GM12892 (cell line): ENCODE measurements at places on chromosomes 6 and 20.

- DNase-seq: no peak
Measured at GRCh38 chr6:56434606-56435005, 187.2 kb upstream of the COL21A1 start.

DNA sequence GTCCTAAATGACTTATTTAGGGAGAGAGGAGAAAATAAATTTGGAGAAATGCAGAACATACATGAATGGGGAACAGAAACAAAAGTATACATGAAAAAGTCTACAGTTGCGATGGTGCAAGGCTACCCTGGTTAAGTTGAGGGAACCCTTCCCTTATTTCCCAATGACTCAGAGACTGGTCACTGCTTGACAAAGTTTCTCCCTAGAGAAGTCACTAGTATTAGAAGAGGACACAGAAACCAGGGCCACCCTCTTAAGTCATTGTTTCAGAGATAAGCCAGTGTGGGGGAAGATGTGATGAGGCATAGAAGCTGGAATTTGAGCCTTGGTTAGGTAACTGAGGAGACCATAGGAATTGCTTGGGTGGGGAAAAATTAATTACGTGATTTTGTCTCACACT, 24.4 kb upstream of the EDN1 start:
- no peak for DNase-seq

DNA sequence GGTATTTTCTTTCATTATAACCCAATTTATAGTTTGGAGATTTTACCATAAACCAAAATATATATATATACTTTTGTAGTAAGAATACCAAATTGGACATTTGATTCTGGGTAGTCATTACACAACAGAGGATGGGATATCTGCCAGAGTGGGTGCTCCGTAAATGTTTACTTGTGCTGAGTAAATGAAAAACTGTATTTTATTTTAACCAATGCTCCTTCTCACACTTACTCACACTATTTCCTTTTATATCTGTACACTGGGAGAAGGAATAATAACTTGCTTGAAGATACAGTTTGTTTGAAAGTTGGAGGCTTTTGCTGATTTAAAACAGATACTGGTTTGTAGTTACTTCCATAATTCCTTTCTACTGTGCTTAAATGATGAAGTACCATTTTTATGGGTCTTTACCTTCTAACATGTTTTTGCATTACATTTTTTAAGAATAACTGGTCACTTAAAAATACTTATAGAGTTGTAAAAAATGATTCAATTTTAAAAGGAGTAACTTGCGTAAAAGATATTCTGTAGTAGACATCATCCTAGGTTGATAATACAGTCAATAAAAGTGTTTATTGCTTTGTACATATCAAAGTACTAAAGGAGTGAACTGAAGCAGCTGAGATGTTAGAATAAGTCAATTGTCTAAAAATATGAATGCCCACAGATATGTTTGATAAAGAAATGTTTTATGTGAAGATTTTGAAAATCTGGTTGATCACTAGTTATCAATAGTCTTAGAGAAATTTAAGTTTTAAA, 411.7 kb downstream of the UTRN start:
- DNase-seq: no peak

DNA sequence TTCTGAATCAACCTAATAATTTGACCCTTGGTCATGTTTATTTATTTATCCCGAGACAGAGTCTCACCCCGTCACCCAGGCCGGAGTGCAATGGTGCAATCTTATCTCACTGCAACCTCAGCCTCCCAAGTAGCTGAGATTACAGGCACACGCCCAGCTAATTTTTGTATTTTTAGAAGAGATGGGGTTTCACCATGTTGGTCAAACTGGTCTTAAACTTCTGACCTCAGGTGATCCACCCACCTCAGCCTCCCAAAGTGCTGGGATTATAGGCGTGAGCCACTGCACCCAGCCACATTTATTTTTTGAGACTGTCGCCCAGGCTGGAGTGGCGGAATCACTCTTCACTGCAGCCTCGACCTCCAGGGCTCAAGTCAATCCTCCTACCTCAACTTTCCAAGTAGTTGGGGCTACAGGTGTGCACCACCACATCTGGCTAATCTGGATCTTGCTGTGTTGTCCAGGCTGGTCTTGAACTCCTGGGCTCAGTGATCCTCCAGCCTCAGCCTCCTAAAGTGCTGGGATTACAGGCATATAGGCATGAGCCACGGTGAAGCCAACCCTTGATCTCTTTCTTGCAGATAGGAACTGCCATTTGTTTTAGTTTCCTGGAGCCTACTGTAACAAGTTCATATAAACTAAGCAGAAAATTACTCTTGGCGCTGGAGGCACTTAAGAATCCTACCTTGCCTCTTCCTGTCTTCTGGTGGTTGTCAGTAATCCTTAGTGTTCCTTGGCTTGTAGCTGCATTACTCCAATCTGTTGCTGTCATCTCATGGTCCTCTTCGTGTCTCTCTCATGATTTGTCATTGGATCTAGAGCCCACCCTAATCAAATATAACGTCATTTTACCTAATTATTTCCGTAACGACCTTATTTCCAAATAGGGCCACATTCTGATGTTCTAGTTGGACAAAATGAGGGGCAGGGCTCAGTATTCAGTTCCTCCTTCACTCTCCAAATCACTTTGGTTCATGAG, 2.3 kb downstream of the RPS18 start:
- DNase-seq: no peak

- no peak for DNase-seq
Measured at GRCh38 chr20:38460040-38460623, 12.5 kb upstream of the RALGAPB start.

GRCh38 chr6:136307351-136307750, 17.7 kb upstream of the BCLAF1 start:
- no peak for DNase-seq

GRCh38 chr6:138815221-138815620, 19.3 kb downstream of the ECT2L start:
- DNase-seq: no peak

DNA sequence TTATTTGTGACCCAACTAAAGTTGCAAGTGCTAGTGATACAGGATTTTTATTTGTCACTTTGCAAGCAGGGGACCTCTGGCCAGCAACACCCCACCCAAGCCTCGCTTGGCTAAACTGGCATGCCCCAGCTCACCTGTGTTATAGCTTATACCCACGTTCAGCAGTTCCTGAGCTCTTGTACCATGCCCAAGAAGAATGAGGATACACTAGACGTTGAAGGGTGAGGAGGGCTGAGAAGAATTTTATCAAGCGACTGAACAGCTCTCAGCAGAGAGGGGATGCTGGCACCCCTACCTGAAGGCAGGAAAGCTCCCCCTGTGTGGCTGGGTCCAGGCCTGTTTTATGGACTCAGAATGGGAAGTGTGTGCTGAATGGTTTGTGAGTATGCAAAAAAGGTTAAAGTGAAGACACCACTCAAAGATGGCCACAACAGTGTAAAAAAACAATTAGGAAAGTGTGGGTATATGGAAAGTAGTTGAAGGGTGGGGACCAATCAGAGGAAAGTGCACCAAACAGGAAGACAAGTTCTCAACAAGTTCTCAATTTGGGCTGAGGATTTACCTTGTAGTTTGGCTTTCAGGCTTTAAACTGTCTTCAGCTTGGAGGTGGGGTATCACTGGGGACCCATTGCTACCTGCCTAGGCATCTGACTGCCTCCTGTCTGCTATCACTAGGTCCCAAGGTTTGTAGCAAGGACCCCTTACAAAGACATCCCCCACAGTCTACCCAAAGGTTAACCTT, 15.0 kb downstream of the BTN2A1 start:
- DNase-seq: no peak

GRCh38 chr6:86963352-86963751, 26.0 kb downstream of the HTR1E start:
- DNase-seq: no peak

DNA sequence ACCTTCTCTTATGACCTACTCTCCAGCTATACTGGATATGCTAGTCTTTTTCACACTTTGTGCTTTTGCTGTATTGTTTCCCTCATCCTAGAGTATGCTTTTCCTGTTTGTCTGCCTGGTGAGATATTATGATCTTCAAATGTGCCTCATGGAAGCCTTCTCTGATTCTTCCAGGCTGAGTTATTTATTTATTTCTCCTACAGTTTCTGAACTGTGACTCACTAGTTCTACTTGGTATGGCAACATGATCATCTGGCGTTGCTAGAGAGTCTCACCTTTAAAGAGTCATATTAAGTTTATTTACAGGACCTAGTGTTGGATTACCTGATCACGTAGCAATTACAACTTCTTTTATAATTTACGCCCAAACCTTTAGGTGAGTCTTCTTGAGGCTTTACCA, 81.2 kb upstream of the HDAC2 start:
- no peak for DNase-seq

- no peak for DNase-seq
Measured at GRCh38 chr6:84417260-84417659, 189.8 kb upstream of the CEP162 start.

DNA sequence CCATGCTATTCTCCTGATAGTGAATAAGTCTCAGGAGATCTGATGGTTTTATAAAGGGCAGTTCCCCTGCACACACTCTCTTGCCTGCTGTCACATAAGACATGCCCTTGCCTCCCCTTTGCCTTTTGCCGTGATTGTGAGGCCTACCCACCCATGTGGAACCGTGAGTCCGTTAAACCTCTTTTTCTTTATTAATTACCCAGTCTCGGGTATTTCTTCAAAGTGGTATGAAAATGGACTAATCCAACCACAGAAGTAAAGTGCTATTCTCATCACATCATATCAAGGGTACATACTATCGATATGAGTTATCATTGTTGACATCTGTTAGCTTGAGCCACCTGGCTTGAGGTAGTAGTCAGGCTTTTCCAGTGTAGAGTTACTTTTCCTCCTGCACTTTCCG, 2.3 kb downstream of the MANBAL start:
- no peak for DNase-seq

DNA sequence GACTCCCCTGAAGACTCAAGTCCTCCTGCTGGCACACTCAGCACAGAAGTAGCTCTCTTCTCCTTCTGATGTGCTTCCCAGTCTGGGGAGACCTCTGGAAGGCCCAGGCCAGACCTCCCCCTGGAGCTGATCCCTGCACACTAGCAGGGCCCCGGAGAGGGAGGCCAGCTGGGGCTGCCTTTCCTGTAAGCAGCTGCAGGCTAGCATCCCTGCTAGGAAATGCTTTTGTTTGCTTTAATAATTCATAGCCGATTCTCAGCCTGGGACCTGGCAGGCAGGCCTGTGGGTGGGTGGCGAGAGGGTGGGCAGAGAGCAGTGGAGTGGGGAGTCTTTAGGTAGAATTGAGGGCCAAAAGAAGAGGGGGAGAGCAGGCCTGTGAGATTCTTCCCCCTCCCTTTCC, 5.2 kb downstream of the EBF4 start:
- no peak for DNase-seq

- no peak for DNase-seq
Measured at GRCh38 chr6:119241111-119241465, 108.5 kb downstream of the MAN1A1 start.

- no peak for DNase-seq
Measured at GRCh38 chr20:53100476-53100911, 128.3 kb downstream of the TSHZ2 start.

DNA sequence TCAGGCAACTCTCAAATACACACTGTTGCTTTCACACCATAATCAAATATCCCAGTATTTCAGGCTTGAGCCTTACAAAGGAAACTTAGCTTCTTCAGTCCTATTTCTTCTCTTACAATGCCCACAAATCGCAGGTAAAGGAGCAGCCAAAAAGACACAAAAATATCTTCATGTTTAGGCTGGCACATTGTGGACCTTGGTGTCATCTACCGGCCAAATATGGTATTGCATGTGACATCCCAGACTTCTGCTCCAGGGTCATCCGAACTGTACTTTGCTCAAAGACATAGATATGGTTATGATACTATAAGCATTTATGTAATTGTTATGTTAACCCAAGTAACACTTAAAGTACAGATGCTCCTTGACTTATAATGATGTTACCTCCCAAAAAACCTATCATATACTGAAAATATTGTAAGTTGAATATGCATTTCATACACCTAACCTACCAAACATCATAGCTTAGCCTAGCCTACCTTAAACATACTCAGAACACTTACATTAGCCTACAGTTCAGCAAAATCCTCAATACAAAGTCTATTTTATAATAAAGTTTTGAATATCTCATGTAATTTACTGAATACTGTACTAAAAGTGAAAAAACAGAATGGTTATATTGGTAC, 4.6 kb downstream of the OR2H2 start:
- no peak for DNase-seq

GRCh38 chr6:35008858-35009257, 119.8 kb downstream of the ANKS1A start:
- DNase-seq: no peak

DNA sequence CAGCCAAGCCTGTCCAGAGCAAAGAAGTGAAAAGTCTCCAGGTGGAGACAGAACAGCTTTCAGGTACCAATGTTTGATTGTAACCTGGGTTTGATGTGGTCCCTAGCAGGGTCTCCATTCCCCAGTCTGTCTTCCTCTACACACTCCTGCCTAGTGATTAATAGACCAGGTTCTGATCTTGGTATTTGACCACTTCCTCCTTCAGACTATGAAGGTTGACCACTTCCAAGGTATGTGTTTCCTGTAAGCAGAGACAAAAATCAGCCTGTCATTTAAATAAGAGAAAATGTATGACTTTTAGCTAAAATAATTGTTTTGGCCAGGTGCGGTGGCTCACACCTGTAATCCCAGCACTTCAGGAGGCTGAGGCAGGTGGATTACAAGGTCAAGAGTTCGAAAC, 41.8 kb upstream of the TOP1 start:
- DNase-seq: no peak

GRCh38 chr6:39476670-39477069, 154.2 kb upstream of the KCNK16 start:
- DNase-seq: no peak

GRCh38 chr6:170497841-170498301, 55.2 kb downstream of the PSMB1 start:
- no peak for DNase-seq

- DNase-seq: no peak
Measured at GRCh38 chr6:18997375-18997826, 610.3 kb downstream of the RNF144B start.

DNA sequence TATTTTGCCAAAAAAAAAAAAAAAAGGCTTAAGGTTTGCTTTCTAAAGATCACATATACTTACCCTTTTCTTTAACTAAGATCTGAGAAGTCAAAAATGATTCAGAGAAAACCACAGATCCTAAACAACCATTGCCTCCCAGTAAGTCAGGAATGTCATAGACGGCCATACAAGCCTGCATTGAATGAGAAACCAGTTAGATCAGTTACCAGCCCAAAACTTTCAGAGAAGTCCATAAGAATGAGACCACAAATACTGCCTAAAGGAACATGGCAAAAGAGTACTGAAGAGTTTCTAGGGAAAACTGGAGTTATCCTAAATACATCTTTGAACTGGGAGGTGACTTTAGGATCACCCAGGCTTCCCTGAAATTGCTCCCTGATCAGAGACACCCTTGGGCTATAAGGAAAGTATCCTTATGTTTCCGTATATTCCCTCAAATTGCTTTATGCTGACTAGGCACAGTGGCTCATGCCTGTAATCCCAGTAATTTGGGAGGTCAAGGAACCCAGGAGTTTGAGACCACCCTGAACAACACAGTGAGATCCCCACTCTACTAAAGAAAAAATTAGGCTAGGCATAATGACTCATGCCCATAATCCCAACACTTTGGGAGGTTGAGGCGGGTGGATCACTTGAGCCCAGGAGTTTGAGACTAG, 79.4 kb upstream of the SLC4A11 start:
- DNase-seq: no peak
